Aorta (tissue), 5 donors: ENCODE measurements at places on chromosomes 4 and X. TPM values are rescaled to one million over a fixed set of nuclear protein-coding genes. Genes with fewer than 3 reads are reported as not detected.
A peak's percentile ranks its signal among the peaks of the same experiment; 100 is the strongest.

The SOWAHB gene
- not detected for total RNA-seq

- DNase-seq = no peak
These were observed 8.3 kb upstream of the ZXDB start for GRCh38 chrX:57583477-57583876.

- DNase-seq = peak; percentile 26
These were observed 24.3 kb downstream of the PSAPL1 start for GRCh38 chr4:7410446-7410845.

The SSX1 gene
- not detected for total RNA-seq

DNA sequence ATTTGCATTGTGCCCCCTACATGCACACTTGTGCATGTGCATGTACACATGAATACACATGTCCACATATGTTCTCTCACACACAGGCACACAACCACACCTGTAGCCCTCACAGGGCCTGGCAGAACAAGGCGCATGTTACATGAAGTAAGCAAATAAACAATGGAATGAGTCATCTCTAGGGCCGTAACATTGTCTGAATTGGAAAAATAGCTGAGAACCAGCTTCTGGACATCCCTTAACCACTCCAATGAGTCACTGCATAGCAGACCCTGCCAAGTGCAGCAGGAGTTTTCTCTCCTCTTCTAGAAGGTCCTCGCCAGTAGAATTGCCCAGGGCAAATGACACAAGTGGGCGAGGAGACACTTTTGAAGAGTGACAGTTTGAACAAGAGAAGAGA is 66.1 kb downstream of the MAGEA10 start:
- DNase-seq = peak; percentile 48

The PRRG1 gene
- total RNA-seq = 14.7 TPM

The SNCA gene
- 12.6 TPM for total RNA-seq

- DNase-seq = no peak
These were observed 224.5 kb upstream of the TENM3 start for GRCh38 chr4:182018691-182019090.

GRCh38 chr4:67909905-67910584 is 26.2 kb upstream of the TMPRSS11D start:
- DNase-seq = no peak

DNA sequence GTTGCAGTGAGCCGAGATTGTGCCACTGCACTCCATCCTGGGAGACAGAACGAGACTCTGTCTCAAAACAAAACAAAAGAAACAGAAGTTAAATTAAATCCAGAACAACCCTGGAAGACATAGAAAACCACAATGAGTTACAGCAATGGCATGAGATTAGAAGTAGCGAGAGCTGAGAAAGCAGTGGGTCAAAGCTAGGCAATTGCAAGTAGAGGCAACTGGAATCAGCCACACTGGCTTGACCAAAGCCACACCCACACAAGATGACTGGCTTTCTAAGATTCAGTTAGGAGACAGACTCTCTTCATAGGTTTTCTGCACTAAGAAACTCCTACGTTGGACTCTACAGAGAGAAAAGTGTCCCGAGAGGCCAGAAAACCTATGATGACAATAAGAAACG is 443.0 kb downstream of the GPM6A start:
- no peak for DNase-seq

The BANK1 gene
- total RNA-seq = 1.8 TPM

GRCh38 chr4:7397206-7398103 is 37.3 kb downstream of the PSAPL1 start:
- DNase-seq = peak; percentile 51

- no peak for DNase-seq
These were observed 8.9 kb upstream of the SMIM10 start for GRCh38 chrX:134981910-134982309.

DNA sequence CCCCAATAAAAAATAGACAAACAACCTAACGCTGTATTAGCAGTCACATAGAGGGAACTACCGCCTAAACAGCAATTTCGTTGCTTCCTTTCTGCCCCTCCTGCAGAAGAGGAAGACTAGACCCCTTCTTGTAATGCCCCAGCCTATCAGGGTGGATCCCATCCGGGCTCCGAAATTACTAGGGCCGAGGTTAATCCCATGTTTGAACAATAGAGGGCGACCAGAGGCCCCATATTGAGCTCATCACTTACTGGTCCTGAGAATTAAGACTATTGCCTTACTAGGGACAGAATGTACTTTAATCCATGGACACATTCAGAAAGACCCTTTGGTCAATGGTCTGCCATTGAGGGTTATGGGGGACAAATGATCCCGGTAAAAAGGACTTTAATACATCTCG is 11.8 kb upstream of the ZNF630 start:
- no peak for DNase-seq

- no peak for DNase-seq
These were observed 234.5 kb downstream of the HNRNPD start for GRCh38 chr4:82139287-82139686.

- DNase-seq = no peak
These were observed 1865.3 kb upstream of the AGA start for GRCh38 chr4:179307297-179308136.

The SMIM31 gene
- total RNA-seq = not detected

- DNase-seq = no peak
These were observed 225.1 kb downstream of the CBR4 start for GRCh38 chr4:168784786-168785461.

DNA sequence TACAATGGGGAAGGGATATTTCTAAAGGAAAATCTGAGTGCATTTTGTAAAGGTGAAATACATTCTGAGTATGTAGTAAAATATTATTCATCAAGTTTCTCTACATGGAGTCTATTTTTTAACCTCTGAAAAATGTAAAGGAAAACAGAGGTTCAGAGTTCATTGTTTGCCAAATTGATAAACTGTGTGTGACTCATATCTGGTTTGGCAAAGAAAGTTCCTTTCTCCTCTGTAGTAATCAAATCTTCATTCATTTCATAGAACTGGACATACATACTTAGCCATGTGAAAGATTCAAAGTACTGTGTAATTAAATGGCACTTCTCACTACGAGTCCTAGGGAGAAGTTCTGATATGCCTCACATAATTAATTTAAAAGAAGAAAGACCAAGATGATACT is 61.6 kb downstream of the HPGD start:
- DNase-seq = no peak

The AREG gene
- 22.4 TPM for total RNA-seq

The BMP3 gene
- 0.19 TPM for total RNA-seq

The SHOX gene
- total RNA-seq = not detected

The CNGA1 gene
- total RNA-seq = 1.6 TPM

GRCh38 chr4:5718411-5718810 is 7.4 kb downstream of the EVC start:
- DNase-seq = no peak

GRCh38 chr4:166498546-166498945 is 625.5 kb downstream of the TLL1 start:
- DNase-seq = no peak

The STATH gene
- not detected for total RNA-seq

DNA sequence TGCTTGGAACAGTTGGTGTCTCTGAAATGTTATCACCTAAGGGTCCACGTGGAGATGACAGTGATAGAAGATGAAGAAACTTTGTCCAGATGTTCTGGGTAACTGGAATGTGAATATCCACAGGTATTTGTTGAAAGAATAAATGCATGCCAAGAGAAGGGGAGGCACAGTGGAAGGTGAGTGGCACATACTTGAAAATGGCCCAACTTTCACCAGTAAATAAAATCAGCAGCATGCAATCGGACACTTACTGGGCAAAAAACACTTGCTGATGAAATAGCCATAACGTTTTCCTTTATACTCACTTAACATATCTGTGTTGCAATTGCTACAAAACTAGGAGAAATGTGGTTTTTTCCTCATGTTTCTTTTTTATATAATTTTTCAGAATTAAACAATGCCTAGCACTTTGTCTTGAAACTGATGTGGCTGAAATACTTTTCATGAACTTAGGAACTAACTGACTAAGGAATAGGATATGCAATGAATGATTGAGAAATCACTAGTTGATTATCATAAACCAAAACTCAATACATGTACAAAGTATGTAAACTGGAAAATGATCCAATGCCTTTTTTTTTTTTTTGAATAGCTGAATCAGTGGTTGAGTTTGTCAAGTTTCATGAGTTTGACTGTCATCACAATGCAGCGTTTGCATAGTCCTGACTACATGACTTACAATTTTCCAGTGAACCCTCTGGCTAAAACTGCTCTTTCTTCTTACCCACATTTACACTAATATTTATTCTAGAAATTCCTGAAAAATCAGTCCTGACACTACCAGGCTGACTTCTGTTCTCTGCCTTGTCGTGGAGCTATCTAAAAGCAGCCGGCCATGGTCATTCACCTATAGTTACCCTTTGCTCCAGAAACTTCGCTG is 127.4 kb downstream of the CPE start:
- no peak for DNase-seq

The CT45A5 gene
- not detected for total RNA-seq

DNA sequence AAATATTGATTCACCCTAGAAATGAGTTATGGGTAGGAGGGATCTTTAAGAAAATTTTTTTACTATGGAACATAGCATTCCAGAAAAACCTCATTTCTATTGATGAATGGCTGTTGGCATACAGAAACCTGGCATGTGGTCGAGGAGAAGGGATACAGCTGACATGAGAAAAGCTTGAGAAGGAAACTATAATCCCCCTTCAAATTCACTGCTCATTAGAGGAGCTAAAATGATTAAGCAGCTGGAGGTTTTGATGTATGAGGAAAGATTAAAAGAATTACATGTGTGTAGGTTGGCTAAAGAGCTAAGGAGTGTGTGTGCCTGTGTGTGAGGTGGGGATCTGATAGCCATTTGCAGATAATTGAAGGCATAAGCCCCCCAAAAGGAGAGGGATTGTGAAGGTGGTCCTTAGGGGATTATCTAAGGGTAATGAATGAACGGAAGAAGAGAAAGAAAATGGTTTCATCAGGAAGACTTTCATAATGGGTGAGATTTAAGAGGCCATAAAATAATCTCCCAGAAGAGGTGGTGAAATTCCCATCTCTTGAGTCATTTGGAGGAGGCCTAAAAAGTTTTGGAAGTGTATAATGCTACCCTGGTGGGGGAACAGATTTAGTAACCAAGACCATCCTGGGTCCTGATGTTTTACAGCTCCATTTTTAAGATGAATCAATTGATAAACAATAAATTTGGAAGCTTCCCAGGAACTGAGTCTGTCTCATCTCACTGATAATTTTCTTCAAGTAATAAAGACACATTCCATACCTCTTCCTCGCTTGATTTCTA is 272.0 kb upstream of the HAND2 start:
- DNase-seq = no peak

- DNase-seq = no peak
These were observed 18.0 kb upstream of the CYP2U1 start for GRCh38 chr4:107913283-107913899.

The P2RY8 gene
- 5.0 TPM for total RNA-seq

GRCh38 chr4:55345980-55346850 is at the start of gene SRD5A3:
SRD5A3 (plus strand) TSS chr4:55346242; CDS start chr4:55346337, 95 bp downstream.
- peak; percentile 96 for DNase-seq

The SPANXC gene
- total RNA-seq = not detected

GRCh38 chr4:4320951-4321714 is 31.1 kb downstream of the ZBTB49 start:
- peak; percentile 70 for DNase-seq

The MXRA5 gene
- total RNA-seq = 13.5 TPM

- DNase-seq = no peak
These were observed 64.6 kb downstream of the KDM5C start for GRCh38 chrX:53160297-53160983.

- DNase-seq = no peak
These were observed 67.0 kb downstream of the DDX53 start for GRCh38 chrX:23066588-23067281.

- no peak for DNase-seq
These were observed 879.2 kb upstream of the IGFBP7 start for GRCh38 chr4:57989430-57989829.

DNA sequence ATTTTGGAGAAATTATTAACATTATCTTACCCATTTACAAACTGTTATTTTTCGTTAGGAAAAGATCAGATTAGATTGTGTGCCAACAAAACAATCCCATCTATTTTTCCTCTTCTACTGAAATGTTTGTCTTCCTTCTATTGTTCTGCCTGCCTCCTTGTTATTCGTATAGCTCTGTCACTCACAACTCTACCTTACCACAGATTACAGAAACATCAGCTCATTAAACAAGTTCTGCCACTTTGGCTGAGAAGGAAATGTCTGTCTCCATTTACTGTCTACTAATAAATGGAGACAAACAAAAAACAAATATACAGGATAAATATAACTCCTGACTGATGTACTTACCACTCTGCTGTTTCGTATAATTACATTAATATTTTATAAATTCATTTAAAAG is 211.4 kb downstream of the ENOX2 start:
- no peak for DNase-seq

The ETDA gene
- total RNA-seq = not detected

GRCh38 chr4:47837908-47838294 is at the start of gene CORIN:
CORIN (minus strand) TSS chr4:47838067; CDS start chr4:47837949, 118 bp downstream.
- DNase-seq = no peak

GRCh38 chr4:126061655-126062054 is 746.9 kb downstream of the FAT4 start:
- no peak for DNase-seq

DNA sequence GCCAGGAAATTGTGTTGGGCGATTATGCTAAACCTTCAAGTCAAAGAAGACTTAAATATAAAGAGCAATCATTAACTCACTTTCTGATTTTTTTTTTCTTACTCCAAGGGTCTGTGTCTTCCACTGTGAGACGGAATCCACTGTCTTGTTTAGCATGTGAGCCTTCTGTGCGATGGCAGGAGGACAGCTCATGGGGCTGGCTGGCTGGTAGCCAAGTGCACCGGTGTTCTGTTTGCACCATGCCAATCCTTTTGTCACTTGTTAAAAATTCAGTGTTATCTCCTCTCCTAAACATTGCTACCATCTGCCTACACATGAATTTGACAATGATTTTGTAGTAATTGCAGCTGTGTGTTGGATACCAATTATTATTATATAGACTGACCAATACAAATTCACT is 1056.3 kb upstream of the IGFBP7 start:
- no peak for DNase-seq

DNA sequence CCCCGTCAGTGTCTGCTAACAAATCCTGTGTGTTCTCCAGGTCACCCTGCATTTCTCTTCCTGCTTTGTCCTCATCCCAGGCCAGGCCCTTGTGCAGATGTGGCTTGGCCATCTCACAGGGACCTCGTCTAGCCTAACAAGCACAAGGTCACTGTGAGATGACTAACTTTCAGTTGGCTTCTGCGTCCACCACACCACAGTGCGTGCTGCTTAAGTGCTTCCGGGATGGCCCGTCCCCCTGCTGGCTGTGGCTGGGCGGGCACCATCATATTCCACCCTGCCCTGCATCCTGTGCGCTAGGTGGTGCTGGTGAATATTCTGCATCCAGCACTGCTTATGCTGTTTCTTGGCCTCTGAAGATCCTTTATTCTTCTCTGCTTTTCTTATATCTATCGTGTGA is 33.8 kb downstream of the RBBP7 start:
- no peak for DNase-seq

- no peak for DNase-seq
These were observed 20.0 kb upstream of the VCX2 start for GRCh38 chrX:8191022-8191421.

DNA sequence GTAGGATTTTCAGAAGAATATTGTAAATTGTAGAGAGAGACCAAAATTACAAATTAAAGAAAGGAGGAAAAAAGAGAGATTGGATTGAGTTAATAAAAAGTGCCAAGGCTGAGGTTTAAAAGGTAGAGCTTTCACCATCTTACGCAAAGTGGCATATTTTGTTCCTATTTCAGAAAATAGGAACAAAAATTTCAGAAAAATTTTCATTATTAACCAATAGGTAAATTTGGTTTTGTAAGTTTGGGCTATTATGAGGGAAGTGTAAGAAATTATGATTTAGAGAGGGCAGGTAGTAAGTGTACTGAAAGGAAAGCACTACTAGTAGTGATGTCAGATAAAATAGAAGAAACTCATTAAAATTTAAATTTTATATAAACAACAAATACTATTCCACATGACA is 479.7 kb downstream of the ACTRT1 start:
- DNase-seq = no peak
